ENCODE measurements at places on chromosomes 7 and 10.

- no peak for DNase-seq
Observed at GRCh38 chr7:99791021-99791420, 7.0 kb upstream of the CYP3A4 start.

DNA sequence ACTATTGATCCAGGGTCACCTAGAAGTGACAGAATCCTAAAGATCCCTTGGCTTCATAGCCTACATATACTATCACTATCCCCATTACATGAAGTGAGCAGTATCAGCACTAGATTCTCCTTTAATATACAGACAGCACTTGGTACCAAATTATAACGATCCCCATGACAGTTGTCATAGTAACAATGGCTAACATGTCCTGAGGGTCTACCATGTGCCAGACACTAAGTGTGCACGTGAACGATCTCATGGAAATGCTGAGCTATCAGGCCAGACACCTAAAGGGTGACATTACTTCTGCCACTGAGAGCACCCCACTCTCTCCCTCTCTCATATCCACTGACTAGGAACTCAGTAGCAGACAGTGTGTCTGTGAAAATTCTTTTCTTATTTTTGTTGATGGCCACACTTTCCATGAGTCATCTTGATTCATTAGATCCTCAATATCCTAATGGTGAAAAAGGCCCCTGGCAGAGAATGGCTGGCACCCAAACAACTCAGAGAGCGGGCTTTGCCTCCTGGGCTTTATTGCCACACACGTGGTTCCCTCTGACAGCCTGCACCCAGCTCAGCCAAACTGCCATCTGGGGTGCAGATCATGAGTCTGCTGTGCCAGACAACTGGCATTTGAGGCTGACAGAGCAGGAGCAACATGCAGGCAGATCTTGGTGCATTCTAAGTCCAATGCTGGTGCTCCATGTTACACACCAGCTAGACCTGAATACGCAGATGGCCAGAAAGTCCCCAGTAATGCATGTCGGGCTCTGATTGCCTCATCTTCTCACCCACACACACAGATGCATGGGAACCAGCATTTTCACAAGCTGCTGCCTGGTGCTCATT lies 176.3 kb downstream of the DGKI start:
- DNase-seq, result peak; percentile 15

DNA sequence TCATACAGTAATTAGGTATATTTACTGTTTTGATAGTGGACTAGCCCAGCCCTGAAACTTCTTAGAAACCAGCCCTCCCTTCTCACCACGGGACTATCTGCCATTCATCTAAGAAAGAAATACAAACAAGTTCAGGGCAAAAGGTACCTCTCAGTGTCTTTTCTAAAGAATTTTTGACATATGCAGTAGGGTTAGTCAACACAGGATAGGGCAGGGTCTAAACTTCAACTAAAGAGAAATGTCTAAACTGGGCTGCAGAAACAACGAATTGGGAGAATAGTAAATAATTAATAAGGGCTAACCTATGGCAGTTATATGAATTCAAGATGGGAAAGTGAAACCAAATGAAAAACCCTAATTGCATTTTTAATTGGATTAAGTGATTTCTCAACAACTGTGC lies 496.6 kb downstream of the INHBA start:
- no peak for DNase-seq

GRCh38 chr7:28688651-28689050 lies 269.5 kb downstream of the TRIL start:
- DNase-seq, result peak; percentile 60

DNA sequence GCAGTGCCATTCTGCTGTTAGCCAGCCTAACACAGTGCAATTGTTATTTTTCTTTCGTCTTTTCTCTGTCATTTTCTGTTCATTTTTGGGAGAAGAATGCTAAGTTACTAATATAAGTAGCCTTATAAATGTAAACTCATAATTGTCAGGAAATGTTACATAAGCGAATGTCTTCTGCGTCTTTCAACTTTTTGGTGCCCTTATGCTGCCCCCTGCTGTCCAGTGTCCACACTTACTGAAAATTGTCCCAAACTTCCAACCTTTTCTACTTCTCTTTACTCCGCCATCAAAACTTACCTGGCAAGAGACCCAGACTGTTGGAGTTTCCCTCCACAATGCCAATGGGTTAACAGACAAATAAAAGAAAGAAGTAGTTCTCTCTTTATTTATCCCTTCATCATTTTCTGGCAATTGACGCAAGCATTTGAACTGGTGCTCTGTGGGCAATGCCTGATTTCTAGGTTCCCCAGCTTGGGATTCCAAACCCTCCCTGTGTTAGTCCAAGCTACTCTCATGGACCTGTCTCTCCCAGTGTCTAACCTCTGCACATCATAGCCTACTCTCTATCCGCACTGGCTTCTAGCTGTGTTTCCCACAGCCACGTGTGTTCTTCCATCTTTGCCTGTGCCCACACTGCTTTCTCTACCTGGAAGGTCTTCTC lies 21.0 kb upstream of the EPC1 start:
- peak; percentile 69 for DNase-seq

DNA sequence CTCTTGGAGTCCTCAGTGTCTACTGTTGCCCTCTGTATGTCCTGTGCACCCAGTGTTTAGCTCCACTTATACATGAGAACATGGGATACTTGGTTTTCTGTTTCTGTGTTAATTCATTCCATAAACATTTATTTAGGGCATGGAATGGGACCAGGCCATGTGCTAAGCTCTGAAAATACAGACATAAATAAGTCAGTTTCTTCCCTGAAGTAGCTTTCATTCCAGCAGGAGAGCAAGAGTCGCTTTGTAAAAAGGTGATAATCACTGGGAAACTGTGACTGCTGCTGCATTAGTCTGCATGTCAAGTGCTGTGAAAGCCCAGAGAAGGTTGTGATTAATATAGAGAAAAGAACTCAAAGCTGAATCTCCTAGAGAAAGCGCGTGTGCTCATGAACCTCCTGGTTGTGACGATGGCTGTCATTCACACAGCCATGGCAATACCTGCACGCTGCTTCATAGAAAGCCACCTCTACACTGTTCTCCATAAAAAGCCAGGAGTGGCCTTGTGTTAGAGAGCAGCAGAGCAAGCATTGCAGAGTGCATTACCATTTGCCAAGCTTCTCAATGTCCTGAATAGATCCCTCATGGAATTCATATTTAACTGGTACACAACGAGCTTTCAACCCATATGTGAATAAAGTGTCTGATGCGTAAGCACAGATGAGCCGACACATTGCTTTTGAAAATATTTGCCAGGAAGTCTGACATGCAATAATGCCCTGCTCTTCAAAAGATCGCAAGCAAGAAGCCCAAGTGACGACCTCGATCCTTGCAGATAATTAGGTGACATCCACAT lies 30.6 kb upstream of the PITRM1 start:
- DNase-seq, result no peak

DNA sequence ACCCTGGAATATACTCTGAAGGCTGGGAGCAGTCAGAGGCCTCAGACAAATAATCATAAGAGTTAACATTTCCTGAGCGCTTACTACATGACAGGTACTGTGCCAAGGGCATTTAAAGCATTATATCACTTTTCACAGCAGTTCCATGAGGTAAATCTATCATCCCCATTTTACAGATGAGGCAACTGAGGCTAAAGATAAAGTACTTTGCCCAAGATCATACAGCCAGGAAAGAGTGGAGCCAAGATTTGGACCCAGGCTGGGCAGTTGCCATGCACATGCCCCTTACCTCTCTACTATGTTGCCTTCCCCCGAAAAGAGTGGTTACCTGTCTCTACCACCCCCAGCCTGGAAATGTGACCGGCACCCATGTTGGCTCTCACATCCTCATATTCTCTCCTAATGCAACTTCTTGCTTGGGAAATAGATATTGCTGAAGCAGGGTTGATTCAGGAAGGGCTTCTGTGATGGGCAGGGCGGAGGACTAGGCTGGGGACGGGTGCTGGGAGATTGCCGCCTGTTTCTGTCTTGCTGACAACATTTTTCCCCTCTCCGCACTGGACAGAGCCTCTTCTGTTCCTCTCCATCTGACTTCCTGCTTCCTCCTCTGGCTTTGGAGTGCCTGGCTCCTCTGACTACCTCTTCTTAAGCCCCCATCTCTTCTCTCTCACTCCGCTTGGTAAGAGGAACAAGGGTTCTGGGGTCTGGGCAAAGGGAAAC lies 13.8 kb downstream of the SMO start:
- no peak for DNase-seq

DNA sequence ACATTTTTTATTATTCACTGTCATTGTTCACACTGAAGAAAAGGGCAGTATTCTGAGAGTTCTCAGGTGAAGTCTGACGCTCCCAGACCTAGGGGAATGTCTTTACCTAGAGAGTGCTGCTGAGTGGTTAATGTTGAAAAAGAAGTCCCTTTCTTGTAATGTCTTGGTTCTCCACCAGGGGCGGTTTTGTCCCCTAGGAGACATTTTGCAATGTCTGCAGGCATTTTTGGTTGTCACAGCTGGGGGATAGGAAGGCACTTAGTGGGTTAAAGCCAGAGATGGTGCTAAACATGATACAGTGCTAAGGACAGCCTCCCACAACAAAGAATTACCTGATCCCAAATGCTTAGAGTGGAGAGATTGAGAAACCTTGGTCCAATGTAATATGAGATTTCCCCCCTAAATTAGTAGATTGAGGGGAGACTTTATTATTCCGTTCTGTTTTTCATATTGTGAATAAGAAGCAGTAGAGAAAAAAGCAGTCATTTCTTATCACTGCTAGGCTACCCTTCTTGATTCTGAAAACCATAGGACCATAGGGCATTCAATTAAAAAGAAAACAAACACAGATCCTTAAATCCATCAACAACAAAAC lies 13.1 kb downstream of the UMAD1 start:
- peak; percentile 26 for DNase-seq
